ENCODE measurements at places on chromosomes 1 and 21.

DNA sequence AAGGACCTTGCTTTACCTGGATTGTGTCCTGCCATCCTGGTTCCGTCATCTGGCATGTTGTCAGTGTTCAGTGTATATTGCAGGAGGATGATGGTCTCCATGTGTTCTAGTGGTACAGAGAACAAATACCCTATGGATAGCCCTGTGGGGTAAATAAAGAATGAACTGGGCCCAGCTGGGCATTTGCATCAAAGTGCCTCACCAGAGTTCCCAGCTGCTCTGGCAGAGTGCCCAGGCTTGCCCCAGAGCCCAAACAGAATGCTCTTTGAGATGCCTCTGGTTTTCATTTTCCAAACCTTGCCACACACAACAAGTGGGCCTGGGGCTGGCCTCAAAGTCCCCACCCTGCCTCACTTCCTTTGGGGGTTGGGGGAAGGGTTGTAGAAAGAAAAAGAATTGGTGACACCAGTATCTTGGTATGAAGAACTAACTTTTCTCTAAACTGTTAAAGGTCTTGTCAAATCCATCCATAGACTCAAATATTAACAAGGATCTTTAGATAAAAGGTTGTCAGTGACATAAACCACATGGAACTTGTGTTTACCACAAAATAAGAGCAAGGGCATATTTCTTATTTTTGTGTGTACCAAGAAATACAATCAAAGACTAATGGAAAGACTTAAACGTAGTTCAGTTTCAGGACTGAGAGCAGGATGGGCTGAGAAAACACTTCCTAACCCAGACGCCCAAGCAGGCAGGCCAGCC lies 82.2 kb downstream of the LMO4 start:
- no peak for DNase-seq

- DNase-seq, result no peak
Observed at GRCh38 chr1:20440785-20441200, 45.2 kb downstream of the CAMK2N1 start.

- DNase-seq, result no peak
Observed at GRCh38 chr1:56045477-56045876, 533.9 kb downstream of the PLPP3 start.

DNA sequence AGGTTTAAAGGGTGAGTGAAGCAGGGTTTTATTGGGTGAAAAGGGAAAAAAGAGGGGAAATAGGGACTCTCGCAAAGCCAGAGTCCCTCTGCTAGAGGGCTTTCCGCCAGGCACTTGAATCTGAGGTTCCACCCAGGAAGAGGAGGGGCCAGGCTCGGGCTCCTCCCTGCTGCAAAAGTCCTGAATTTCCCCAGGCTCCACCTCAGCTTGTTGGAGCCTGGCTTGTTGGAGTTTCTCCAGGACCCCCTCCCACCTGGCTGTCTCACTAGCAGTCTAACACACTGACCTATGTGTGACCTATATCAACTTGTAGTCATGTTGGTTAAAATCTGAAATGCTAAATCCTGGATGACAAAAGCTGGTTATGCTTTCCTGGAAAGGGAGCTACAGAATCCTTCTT lies 25.5 kb downstream of the GBP2 start:
- no peak for DNase-seq

DNA sequence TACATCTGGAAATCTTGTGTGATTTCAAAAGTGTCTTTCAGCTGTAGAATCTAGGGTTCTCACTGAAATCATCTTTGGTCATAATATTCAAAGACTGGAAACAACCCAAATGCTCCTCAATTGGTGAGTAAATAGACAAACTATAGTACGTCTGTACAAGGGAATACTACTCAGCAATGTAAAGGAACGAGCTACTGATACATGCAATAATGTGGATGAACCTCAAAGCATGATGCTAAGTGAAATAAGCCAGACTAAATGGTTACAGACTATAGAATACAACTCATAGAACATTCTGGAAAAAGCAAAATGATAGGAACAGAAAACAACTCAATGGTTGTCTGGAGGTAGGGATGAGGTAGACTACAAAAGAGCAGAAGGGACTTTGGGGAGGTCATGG lies 2.6 kb downstream of the LACTBL1 start:
- no peak for DNase-seq

GRCh38 chr1:206575894-206576737 lies 36.1 kb downstream of the EIF2D start:
- no peak for DNase-seq

DNA sequence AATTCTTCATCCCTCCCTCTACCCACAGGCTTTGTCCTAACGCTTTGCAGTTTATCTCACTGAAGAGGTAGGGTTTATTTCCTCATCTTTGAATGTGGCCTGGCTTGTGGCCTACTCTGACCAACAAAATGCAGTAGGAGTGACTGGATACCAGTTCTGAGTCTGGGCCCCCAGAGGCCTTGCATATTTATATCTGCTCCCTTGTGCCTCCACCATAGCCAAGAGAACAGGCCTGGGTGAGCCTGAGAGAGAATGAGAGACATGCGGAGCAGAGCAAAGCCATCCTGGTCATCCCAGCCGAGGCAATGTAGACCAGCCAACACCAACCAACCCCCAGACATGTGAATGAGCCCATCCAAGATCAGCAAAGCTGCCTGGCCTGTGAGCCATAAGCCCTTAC lies 30.3 kb downstream of the SMIM12 start:
- DNase-seq, result no peak

DNA sequence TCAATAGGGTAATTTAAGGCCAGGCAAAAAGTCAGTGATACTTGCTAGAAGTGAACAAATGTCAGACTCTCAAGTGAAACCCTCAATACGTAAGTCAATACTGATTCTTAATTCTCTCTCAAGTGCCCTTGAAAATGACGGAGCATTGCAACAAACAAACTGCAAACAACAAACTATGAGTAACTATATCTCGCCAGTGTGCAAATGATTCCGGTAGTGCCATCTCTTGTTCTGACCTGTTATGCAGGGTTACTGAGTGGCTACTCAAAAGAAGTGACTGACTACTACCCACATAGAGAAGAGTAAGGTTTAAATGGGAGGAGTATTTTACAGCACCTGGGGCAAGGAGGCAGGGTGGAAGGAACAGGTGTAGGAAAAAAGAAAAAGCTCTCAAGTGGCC lies 1.6 kb downstream of the SLC19A2 start:
- no peak for DNase-seq

DNA sequence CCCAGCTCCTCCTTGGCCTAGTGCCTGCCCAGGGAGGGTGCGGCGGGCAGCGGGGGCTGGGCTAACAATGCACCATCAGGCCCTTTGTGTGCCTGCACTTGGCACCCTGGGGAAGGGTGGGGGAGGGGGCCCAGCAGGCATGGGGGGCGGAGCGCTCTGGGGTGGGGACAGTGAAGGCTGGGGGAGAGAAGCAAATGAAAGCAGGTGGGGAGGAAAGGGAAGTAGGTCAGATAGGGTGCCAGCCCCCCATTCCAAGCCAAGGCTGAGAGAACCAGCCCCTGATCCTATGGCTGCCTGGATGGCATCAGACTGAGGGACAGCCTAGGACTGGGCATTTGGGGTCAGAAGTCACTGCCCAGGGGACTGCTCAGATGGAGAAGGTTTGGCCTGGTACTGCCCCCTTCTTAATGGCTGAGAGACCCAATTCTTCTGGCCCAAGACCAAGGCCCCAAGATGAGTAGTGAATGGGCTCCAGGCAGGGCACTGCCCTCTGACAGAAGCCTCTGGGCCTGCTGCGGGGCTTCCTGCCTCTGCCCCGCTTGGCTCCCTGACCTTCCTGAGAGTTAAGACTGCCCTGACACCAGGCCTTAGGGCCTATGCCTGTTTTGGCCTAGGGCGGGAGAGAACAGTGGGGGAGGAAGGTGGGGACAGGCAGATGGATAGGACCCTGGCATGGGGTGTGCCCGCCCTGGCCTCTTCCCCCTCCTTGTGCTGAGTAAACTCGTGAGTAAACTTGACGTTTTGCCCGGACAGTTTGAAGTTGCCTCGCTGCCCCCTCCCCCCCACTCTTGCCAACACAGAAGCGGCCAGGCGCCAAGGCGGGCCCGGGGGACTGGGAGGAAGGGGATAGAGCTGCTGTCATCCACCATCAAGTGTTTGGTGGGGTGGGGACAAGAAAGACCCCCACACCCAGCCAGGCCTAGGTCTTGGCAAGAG lies 2.7 kb downstream of the ZBTB7B start:
- no peak for DNase-seq

GRCh38 chr1:36944883-36945282 lies 89.4 kb downstream of the GRIK3 start:
- no peak for DNase-seq

DNA sequence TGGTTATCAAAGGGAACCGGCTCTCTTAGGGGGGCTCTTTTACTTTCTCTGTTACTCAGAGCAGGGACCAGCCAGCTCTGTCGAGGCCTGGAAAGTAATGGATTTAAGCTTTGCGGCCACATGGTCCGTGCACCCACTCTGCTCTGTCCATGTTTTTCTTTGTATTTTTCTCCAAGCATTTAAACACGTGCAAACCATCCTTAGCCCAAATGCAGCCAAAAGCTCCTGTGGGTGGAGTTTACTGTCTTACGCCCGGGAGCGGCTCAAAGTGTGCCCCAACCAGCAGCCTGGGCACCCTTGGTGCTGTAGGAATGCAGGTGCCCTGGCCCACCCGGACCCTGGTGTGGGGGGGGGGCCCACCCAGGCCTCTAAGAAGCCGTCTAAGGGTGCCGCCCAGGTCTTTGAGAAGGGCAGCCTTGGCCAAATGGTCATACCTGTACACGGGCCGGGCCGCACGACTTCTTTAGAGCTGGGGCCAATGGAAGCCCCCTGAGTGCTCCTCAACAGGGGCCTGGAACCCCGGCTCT lies 29.2 kb upstream of the POFUT2 start:
- no peak for DNase-seq

- DNase-seq, result no peak
Observed at GRCh38 chr1:2290171-2290578, 62.1 kb downstream of the SKI start.

GRCh38 chr1:31752258-31752657 lies 11.9 kb downstream of the ADGRB2 start:
- DNase-seq, result no peak

- no peak for DNase-seq
Observed at GRCh38 chr21:18350216-18350615, 53.4 kb downstream of the TMPRSS15 start.

- DNase-seq, result no peak
Observed at GRCh38 chr1:178768423-178768822, 43.4 kb downstream of the RALGPS2 start.

DNA sequence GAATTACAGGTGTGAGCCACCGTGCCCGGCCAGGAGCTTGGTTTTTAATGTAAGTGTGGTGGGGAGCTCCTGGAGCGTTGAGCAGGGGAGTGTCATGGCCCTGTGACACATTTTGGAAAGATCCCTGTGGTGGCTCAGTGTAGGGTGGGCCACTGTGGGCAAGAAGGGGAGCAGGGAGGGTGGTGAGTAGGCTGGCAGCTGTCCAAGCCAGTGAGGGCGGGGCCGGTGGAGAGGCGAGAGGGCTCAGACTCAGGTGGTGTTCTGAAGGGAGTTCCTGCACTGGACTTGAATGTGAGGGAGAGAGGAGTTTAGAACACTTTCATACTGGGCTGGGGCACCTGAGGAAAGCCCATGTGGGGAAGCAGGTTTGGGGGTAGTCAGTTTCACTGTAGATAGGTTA lies 3.1 kb upstream of the EVA1B start:
- DNase-seq, result no peak

GRCh38 chr1:7967651-7968050 lies 6.1 kb downstream of the PARK7 start:
- DNase-seq, result no peak

- DNase-seq, result no peak
Observed at GRCh38 chr1:16042096-16042495, 1.5 kb upstream of the CLCNKB start.

- DNase-seq, result no peak
Observed at GRCh38 chr1:33740040-33740744, 123.7 kb upstream of the HMGB4 start.

DNA sequence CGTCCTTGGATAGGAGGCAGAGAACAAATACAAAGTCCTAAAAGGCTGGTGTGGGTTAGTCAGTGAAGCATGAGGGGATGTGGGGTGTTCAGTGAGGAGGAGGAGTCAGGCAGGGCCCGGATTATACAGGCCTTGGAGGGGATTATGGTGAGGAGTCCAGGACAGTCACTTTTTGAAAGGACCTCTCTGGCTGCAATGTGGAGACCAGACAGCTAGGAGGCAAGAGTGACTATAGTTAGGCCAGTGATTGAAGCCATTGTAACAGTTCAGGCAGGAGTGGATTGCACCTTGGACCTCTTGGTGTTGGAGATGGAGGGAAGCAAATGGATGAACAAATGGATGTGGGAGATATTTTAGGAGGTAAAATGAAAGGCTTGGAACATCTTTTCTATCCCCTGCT lies 115.8 kb downstream of the C1orf94 start:
- no peak for DNase-seq

GRCh38 chr1:96568639-96569038 lies 152.9 kb upstream of the PTBP2 start:
- DNase-seq, result no peak
